NCI-H345 (cell line): ENCODE measurements at places on chromosomes 6 and 20.

DNA sequence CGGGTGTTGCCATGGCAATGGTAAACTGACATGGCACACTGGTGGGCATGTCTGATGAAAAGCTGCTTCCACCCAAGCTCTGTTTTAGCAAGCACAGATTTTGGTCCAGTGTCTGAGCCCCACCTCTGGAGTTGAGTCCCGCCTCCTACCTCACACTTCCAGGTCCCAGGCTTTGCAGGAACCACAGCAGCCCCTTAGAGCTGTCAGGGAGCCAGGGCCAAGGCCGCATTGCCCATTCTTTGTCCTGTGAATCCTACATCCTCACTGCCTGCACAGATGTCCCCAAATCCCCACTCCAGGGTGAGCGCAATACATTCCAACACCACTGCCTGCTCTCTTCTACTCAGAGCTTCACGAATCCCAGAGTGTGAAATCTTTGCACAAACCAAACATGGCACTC, 292.2 kb downstream of the PREX1 start:
- no peak for DNase-seq

- DNase-seq = no peak
These were observed 46.7 kb downstream of the RGS17 start for GRCh38 chr6:153084393-153084792.

- peak; percentile 85 for DNase-seq
These were observed 50.9 kb upstream of the DACT2 start for GRCh38 chr6:168370310-168370991.

- DNase-seq = no peak
These were observed 25.2 kb downstream of the PYGB start for GRCh38 chr20:25273046-25273445.

- no peak for DNase-seq
These were observed 152.9 kb downstream of the JARID2 start for GRCh38 chr6:15398633-15399275.

- no peak for DNase-seq
These were observed 92.1 kb upstream of the NEDD9 start for GRCh38 chr6:11324453-11325015.

- no peak for DNase-seq
These were observed 18.2 kb upstream of the LAMP5 start for GRCh38 chr20:9496155-9496554.

- no peak for DNase-seq
These were observed 246.0 kb upstream of the TENT5A start for GRCh38 chr6:81998432-81998831.

DNA sequence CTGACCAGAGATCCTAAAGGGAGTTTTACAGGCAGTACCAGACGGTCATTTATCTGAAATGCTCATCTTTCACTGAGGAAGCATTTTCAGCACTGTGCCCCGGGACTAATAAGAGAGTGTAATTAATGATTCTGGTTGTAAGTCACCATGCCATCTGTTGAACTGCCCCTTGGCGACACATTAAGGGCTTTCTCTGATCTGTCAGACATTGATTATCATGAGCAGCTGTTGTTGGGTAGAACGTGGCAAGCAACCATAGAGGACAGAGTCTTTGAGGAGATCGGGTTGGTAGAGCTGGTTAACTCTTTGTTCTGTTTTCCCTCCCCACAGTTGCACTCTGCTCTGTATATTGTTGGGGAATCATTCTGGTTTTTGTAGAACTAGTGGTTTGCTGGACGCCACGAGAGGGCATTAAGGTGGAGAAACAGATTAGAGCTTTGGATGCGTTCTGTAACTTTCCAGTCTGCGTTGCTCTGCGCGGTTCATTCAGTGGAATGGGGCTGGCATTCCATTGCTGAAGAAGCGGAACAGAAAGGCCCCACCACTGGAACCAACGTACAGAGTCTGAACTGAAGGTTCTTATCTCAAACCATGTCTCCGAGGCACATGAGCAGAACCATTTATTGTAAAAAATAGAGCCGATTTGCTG, 34.3 kb downstream of the RPRD1B start:
- no peak for DNase-seq

GRCh38 chr20:44803383-44803941, 6.9 kb downstream of the RIMS4 start:
- no peak for DNase-seq

DNA sequence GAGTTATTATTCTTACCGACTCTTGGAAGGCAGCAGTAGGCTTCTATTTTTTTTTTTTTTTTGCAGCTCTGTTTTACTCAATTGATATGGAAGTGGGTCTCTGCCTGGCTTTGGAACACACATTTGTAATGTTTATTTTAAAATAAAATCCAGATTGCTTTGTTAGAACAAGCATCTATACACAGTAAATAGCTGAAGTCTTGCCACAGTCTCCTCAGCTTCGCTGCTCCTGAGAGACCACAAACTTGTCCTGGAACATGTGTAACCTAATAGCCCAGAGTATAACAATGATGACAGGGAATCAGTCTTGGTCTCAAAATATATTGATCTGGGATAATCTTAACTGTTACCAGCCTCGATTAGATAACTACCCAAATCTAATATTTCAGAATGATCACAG, 299.8 kb upstream of the NOX3 start:
- DNase-seq = no peak

GRCh38 chr6:135880066-135880972, 28.8 kb downstream of the PDE7B start:
- no peak for DNase-seq

- no peak for DNase-seq
These were observed 1.8 kb upstream of the ALDH8A1 start for GRCh38 chr6:134951494-134952263.

DNA sequence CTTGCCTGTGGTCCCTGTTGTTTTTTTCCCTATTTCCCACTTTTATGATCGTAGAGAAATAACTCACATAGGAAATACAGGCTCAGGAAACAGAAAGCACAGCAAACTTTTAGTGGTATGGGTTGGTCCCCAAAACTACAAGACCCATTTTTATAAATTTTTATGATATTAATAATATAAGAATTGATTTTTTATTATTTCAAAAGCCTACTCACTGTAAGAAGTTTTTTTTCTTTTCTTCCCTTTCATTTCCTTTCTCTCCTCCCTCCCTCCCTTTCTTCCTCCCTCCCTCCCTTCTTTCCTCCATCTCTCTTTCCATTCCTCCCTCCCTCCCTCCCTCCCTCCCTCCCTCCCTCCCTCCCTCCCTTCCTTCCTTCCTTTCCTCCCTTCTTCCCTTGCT, 141.5 kb downstream of the ZDHHC14 start:
- DNase-seq = no peak

DNA sequence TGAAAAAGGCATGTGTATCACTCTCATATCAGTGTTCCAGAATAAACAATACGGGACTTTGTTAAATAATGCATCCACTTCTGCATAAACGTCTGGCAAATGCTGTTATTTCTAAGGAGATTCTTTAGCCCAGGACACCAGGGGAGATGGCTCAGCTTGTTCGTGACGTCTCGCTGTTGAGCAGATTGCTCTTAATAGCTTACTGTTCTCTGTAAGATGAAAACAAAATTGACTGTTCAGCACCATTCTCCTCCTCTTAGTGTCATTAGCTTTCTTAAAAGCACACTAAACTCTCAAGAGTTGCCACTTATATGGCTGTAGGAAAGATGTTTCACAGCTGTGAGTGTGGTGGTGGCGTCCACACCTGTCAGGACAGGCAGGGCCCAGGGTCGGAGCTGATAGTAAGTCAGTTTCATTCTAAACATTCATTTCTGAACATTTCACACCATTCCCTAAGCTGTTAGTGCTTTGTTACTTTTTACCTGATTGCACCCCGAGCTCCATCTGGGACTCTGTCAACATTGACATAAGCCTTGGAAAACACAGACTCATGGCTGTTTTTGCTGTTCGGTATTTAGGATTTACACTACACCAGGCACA, 132.1 kb downstream of the ZDHHC14 start:
- no peak for DNase-seq

DNA sequence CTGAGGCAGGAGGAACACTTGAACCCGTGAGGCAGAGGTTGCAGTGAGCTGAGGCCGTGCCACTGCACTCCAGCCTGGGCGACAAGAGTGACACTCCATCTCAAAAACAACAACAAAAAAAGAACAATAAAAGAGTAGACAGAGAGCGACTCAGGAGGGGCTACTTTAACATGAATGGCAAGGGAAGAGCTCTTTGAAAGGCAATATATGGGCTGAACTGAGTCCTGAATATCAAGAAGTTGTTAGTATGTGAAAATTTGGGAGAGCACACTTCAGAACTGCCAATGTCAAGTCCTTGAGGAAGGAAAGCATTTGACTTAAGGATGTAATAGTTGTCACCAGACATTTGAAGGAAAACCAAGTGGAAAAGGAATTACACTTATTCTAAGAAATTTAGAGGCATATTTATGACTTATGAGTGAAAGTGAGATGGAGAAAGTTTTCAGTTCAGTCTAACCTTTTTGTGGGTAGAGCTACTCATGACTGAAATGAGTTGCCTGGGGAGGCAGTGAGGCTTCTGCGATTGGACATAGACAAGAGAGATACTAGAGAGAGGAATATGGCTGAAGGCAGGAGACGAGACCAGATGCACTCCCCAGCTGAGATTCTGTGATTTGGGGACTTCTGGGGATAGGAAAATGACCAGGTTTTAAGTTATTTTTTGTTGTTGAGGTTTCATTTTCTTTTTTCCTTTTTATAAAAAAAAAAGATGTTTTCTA, 48.6 kb upstream of the SLC16A10 start:
- DNase-seq = no peak
